Ovary (tissue), 10 donors: ENCODE measurements at places on chromosomes 5 and 9. TPM values are rescaled to one million over a fixed set of nuclear protein-coding genes. Genes with fewer than 3 reads are reported as not detected.

Gene HSPB3
- total RNA-seq: not detected

Gene RNF183
- not detected for total RNA-seq

Gene PPP1R26
- 14.7 TPM for total RNA-seq

Gene ANKHD1
- 72.0 TPM for total RNA-seq

Gene KIF20A
- 1.1 TPM for total RNA-seq

Gene LHFPL2
- 25.3 TPM for total RNA-seq
